ENCODE measurements at places on chromosomes 3 and 15. TPM values are rescaled to one million over a fixed set of nuclear protein-coding genes. Genes with fewer than 3 reads are reported as not detected.

- DNase-seq = no peak
- peaks cover 76% of the 10 kb centered on the region for H3K4me1 ChIP-seq
- peak overlapping the region; percentile 86 for H3K4me3 ChIP-seq
- peak overlapping the region; percentile 95 for H3K27ac ChIP-seq
Observed at GRCh38 chr15:88909956-88910831, 3.0 kb downstream of the MFGE8 start.

- no peak overlapping the region for H3K4me3 ChIP-seq
- no peak for DNase-seq
- H3K36me3 ChIP-seq = no peaks in the 10 kb centered on the region
- H3K4me1 ChIP-seq = no peaks in the 10 kb centered on the region
- no peak overlapping the region for H3K27ac ChIP-seq
Observed at GRCh38 chr3:159007331-159007730, 205.5 kb downstream of the MFSD1 start.

GRCh38 chr15:68537097-68537496, 41.7 kb upstream of the CORO2B start:
- no peak overlapping the region for H3K4me3 ChIP-seq
- no peaks in the 10 kb centered on the region for H3K36me3 ChIP-seq
- H3K27me3 ChIP-seq = no peaks in the 10 kb centered on the region
- no peak overlapping the region for H3K27ac ChIP-seq
- no peaks in the 10 kb centered on the region for H3K4me1 ChIP-seq
- no peak for DNase-seq

DNA sequence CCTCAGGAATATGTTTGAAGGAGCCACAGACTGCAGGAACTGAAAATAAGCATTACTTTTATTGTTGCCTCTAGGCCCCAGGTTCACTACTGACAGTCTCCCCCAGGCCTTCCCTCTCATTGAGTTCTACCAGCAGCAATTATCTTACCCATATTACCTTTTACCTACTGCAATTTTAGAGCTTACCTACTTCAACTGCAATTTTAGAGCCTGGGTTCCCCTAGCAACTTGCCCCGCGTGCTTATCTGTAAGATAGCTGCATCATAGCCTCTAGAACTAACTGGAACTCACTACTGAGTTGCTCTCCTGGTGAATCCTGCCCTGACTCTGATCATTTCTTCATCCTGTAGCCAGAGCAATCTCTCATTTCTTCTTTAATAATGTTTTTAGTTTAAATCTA, 29.2 kb upstream of the WWTR1 start:
- no peaks in the 10 kb centered on the region for H3K36me3 ChIP-seq
- no peak overlapping the region for H3K27ac ChIP-seq
- no peaks in the 10 kb centered on the region for H3K27me3 ChIP-seq
- DNase-seq = no peak

DNA sequence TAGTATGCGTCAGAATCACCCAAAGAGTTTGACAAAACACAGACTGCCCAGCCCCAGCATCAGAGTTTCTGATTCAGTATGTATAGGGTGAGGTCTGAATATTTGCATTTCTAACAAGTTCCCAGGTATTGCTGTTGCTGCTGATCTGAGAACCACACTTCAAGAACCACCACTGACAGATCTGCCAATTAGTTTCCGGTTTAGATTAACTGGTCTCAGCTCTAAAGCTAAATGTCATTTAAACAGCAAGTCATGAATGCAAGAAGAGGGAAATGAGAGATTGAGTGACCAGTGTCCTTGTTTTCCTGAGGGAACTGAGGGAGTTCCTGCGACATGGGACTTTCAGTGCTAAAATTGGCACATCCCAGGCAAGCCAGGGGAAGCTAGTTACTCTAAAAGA, 305.0 kb downstream of the ZNF385D start:
- H3K27me3 ChIP-seq = no peaks in the 10 kb centered on the region
- no peak for DNase-seq
- H3K36me3 ChIP-seq = no peaks in the 10 kb centered on the region
- no peak overlapping the region for H3K27ac ChIP-seq

RASL12 gene
- total RNA-seq = 8.5 TPM

KBTBD8 gene
- total RNA-seq = 2.9 TPM

NGRN gene
- 127 TPM for total RNA-seq
